NK-92 treated with Interleukin-12 subunit alpha and Interleukin-12 subunit beta, amount 100 ng/mL, for 24 hours (cell line): ENCODE measurements at places on chromosomes 12 and 14.

GRCh38 chr14:20782280-20782890, 1.3 kb downstream of the RNASE6 start:
- DNase-seq = no peak

- no peak for DNase-seq
These were observed 24.6 kb downstream of the GPR65 start for GRCh38 chr14:88029500-88029899.

- no peak for DNase-seq
These were observed 52.9 kb downstream of the PHLDA1 start for GRCh38 chr12:75978677-75979076.

DNA sequence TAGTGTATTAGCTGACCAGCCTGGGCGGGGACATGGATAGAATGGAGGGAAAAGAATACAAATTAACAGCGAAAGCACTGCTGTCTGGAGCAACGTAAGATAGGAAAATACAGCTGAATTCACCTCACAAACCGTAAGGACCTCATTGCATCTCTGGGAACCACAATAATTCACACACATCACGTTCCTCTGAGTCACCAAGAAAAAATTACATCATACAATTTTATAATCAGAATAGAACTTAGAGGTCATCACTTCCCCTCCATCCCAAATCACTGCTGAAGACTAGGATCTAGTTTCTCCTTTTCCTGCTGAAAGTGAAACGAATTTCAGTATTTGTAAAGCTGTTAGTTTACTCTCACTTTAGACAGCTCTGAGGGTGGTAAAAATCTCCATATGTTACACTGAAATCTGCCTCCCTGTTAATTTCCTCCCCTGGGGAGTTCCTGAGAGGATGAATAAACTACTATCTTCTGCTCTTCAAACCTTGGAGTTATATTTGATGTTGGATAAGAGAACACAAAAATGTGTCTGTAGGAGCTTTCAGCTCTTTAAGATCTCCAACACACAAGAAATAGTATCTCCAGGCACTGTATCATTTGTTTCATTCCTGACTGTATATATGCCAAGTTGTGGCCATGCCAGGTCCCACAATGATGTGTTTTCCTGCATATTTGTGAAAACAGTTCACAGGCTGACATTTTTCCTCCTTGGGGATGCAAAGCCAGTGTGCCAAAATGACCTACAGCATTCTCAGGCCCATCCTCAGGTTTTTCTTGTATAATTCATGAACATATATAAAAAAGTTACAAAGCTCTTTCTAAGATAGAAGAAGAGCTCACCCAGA, 63.8 kb upstream of the SSTR1 start:
- no peak for DNase-seq

DNA sequence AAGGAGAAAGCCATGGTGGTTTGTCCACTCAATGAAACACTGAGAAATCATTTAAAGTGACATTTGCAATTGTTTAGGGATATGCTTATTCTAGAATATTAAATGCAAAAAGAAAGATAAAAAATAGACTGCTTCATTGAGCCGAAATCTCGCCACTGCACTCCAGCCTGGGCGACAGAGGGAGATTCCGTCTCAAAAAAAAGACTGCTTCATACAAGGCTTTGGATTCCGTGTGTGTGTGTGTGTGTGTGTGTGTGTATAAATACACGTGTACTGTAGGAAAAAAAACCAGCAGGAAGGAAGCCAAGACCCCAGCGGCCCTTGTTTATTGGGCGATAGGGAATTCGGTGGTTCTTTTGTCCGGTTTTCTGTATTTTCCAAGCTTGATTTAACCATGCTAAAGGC, 3.2 kb upstream of the ZNF839 start:
- no peak for DNase-seq

GRCh38 chr12:7837366-7837765, 35.3 kb downstream of the SLC2A14 start:
- no peak for DNase-seq

DNA sequence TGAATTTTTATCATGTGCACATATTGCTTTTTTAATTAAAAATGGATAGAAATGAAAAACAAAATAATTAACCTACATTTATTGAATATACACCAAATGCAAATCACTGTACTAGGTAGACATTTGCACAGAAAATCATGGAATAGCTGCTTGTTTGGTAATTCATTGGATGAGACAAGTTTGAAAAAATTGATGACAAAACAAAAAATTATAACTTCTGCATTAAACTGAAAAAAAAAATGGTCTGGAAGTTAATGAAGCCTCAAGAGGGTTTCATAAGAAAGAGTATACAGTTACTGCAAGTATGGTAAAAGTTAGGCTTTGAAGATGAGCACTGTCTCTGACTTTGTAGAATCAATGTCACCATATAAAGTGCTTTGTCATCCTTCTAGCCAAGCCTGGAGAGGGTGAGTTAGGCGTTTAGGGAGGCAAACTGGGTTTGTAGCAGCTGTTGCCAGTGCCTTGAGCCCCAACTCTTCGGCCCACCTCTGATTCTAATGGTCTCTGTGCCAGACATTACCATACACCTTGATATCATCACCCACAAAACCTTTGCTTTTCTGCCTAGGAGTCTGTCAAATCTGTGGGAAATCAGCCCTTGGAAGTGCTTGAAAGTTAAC, 291.1 kb upstream of the CLEC14A start:
- no peak for DNase-seq

GRCh38 chr12:26241080-26241479, 45.7 kb downstream of the SSPN start:
- no peak for DNase-seq

- DNase-seq = no peak
These were observed 290.5 kb upstream of the FBXO33 start for GRCh38 chr14:39722547-39723273.

DNA sequence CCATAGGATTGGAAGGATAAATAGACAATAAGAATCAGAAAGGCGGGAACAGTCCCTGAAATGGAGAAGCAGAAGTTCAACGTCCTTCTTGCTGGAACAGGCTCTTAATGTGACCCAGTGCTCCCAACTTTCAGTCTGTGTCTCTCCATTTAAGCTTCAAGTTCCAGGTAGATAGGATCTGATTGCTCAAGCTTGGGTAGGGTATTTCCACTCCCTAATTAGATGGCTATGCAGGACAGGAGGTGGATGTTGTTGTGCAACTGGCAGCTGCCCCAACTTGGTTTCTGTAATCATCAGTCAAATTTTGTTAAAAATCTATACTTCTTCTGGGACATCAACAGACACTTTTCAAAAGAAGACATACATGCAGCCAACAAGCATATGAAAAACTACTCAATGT, 266.2 kb downstream of the C12orf75 start:
- DNase-seq = no peak

DNA sequence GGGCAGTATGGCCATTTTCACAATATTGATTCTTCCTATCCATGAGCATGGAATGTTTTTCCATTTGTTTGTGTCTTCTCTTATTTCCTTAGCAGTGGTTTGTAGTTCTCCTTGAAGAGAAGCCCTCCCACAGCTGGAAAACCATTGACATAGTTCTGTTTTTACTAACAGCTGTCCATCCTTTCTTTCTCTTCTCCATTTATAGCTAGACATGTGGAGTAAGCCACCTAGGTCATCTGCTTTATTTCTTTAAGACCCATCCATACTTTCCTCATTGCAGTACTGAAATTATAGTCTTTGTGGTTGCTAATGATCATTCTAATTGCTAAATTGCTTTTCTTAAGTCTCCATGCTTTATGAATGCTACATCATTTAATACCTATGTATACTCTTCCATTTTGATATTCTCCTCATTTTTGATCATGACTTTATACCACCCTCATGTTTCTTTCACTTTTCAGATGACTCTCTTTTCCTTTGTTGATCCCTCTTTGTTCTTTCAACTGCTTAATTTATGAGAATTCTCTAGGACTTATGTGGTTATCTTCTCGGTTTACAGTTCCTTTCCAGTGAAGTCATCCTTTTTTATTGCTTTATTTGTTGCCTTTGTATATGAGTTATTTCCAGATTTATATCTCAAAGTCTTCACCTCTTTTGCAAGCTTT, 114.2 kb downstream of the PCNX1 start:
- no peak for DNase-seq

- no peak for DNase-seq
These were observed 350.8 kb downstream of the LRFN5 start for GRCh38 chr14:41957459-41957858.

GRCh38 chr14:89926694-89927093, 27.8 kb downstream of the EFCAB11 start:
- no peak for DNase-seq

DNA sequence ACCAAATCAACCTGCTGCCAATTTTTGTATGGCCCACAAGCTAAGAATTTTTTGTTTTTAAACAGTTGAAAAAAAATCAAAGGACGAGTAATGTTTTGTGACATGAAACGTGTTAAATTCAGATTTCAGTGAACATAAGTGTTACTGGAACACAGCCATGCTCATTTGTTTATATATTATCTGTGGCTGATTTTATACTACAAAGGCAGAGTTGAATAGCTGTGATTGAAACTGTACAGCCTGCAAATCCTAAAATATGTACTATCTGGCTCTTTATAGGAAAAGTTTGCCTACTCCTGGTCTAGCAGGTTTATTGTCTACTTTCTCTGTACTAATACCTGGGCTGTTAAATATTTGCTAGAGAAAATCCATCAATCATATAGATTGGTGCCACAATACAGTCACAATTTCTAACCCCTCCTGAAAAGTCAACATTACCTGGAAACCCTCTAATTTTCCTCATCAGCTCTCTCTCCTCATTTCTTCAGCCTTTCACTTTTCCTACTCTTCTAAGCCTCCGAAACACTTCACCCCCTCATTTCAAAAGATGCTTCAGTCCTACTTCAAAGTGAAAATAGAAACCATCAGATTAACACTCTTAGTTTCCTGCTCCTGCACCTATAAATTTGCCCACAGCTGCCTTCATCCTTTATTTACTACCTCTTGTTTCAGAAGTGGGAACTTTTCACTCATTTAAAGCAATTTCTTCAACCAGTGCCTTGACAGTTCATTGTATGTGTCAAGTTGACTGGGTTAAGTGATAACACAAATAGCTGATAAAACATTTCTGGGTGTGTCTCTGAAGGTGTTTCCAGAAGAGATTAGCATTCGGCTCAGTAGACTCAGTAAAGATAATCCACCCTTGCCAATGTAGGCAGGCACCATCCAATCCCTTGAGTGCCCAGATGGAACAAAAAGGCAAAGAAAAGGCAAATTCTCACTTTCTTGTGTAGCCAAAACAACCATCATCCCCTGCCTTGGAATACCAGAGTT, 18.0 kb upstream of the C2CD5 start:
- DNase-seq = no peak

GRCh38 chr12:131430158-131430742, 280.6 kb upstream of the SFSWAP start:
- DNase-seq = no peak

DNA sequence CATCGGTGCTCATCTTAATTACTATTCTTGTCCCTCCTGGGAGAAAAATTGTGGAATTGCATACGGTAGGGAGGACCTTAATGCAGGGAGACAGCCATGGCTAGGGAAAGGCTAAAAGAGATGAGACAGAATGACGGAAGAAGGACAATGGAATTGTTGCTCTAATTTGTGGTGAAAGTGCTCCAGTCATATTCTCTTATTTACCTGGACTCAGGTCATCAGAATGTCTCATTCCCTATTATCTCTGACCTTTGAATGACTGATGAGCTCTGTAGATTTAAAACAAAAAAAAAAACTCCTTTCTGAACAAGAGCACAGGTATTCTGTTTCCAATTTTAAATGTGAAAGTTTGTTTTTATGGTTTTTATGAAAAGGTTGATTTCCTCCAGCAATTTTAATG, 8.6 kb upstream of the EPS8 start:
- DNase-seq = no peak

DNA sequence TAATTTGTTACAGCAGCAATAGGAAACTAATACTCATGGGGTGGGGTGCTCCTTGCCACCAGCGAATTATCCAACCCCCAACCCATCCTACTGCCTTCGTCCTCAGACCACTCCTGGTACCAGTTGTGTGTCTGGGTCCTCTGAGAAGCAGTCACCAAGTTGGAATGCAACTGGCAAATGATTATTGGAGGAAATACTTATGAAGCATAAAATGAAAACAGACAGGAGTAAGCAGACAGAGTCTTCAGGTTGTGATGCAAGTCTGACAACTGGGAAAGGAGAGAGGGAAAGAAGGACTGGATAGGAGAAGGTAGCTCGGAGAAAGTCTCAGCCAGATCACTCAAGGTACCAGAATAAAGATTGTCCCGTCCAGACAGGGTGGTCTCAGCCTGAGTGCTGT, 181.1 kb upstream of the ARID2 start:
- DNase-seq = no peak

DNA sequence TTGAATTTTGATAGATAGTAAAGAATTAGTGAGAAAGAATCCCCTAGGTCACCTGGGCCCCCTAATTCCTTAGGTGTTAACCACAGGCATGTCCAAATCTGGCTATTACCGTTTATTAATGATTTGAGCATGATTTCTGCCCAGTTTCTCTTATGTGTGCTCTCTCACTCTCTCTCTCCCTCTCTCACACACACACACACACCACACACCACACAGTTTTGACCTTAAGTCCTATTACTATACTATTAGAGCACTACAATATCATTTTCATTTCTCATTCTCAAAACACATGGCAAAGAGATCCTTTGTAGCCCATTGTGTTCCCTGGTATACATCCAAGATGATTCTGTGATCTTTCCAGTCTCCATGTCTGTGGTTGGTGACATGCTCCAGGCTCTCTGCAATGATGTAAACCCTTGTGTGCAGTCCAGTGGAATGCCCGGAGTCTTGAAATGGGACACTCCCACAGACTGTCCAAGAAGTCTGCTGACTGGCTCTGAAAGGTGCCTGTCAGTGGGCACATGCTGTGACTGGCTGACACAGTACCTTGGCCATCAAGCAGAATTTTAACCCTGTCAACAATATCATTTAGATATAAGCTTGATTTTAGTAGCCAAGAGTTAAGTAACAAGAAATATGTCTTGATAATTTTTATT, 96.2 kb downstream of the FIGNL2 start:
- no peak for DNase-seq

DNA sequence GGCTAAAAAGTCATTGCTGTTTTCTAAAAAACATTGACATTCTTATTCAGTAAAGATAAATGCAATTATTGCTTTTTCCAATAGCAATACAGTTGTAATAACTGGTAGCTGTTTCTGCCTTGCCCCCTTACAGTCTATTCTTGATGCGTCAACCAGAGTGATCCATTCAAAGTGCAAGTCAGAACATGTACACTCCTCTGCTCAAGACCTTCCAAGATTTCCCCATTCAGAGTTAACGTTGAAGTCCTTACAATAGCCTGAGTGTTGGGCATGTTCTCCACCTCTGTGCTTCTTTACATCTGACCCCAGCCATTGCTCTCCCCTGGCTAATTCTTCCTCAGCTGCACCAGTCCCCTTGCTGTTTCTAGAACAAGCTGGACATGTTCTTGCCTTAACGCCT, 24.3 kb downstream of the VRK1 start:
- no peak for DNase-seq

- DNase-seq = peak; percentile 54
These were observed 20.3 kb downstream of the RHOF start for GRCh38 chr12:121773011-121773777.

DNA sequence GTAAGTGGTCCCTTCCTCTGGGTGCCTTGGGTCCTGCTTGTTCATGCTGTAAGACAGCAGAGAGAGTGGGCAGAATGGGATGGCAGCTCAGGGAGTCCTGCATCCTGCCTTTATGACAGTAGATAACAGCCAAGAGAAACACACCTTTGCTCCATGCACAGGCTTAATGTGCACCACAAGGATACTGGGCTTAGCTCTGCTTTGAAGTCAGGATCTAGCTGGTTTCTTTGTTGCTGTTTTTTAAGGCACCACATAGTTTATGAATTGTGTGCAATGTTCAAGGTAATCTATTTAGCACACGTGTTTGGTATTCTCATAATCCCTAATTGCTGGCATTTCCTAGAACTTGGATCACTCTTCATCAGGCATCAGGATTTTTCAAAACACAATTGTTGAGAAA, 239.5 kb upstream of the DCN start:
- DNase-seq = no peak

- no peak for DNase-seq
These were observed 1.8 kb upstream of the COX14 start for GRCh38 chr12:50110127-50110761.
